Caco-2 (cell line): ENCODE measurements at places on chromosomes 12 and 14.

DNA sequence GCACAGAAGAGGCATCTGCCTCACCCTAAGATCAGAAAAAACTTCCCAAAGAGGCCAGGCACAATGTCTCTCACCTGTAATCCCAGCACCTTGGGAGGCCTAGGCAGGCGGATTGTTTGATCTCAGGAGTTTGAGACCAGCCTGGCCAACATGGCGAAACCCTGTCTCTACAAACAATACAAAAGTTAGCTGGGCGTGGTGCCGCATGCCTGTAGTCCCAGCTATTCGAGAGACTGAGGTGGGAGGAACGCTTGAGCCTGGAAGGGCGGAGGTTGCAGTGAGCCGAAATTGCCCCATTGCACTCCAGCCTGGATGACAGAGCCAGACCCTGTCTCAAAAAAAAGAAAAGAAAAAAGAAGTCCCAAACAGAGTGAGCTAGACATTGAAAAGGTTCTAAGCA is 4.5 kb downstream of the ZBTB1 start:
- DNase-seq, result peak; percentile 53

DNA sequence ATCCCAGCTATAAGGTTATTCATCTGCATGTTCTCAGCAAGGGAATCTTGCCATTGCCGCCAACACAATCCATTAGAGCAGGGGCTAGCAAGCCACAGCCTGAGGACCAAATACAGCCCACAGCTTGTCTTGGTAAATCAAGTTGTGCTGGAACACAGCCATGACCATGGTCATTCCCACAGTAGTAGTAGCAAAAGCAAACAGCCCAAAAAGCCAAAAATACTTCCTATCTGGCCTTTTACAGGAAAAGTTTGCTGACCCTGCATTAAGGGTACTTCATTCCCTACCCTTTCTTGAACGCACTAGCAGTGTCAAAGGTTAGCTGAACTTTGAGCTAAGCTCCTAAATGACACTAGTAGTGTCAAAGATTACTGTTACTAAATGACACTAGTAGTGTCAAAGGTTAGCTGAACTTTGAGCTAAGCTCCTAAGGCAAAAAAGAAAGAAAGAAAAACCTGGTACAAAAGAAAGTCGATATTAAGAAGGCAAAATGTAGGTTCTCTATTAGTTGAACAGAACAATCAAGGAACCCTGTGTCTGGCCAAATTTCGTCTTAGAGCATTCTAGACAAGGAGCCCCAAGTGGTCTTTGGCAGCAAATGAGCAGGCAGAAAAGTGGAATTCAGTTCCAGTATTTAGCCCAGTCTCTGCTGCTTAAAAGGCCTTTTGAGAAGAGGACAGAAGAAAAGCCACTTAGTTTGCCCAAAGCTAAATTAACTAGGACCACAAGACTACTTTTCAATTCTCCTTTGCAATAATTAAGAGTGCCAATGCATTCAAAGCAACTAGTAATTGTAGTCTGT is 67.7 kb downstream of the NT5DC3 start:
- DNase-seq, result no peak

- DNase-seq, result no peak
These were observed 234.8 kb upstream of the FOXN3 start for GRCh38 chr14:89651805-89652204.

- no peak for DNase-seq
These were observed 9.7 kb upstream of the HOXC6 start for GRCh38 chr12:54018468-54018984.

- no peak for DNase-seq
These were observed 127.4 kb downstream of the CACNA1C start for GRCh38 chr12:2179953-2180736.

- DNase-seq, result no peak
These were observed 52.6 kb downstream of the RBMS2 start for GRCh38 chr12:56574210-56574609.

DNA sequence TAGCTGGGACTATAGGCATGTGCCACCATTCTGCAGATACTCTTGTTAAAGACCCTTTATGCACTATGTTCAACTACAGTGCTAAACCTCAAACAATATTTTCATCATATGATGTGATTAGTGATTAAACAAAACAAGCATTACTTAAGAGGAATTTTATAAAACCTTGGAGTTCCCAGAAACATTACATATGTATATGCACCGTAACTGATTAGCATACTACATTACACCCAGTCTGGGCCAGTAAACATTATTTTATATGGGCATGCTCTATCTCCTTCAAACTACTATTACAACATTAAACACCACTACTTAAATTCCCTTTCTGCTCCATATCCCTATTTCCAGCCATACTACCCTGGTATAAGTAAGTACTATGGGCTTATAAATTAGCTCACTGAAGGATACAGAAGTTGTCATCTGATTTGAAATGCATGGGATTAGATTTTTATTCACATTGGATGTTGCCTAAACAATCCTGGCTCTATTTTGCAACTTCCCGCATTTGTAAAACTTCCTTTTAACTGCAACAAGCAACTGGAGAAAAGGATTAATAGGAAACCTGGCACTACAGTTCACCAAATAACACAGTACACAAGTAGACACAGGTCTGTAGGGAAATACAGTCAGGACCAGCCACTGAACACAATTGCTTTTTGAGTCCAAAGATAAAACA is 205.8 kb downstream of the MED13L start:
- no peak for DNase-seq

DNA sequence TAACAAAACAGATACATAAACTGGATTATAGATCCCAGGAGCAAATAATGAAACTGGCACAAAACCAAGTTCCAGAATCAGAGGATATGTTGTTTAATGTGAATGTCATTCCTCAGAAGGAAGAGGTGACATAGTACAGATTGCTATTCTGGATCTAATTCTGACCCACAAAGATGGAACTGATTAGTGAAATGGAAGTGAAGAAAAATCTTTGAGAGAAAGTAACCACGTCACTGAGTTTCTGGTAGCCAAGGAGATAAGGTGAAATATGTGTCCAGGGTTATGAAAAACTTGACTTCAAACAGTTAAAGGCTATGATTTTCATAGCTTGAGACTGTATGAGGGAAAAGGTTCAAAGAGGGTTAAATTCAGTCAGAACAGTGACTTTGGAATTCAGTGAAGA is 8.3 kb downstream of the OR10AD1 start:
- DNase-seq, result no peak

DNA sequence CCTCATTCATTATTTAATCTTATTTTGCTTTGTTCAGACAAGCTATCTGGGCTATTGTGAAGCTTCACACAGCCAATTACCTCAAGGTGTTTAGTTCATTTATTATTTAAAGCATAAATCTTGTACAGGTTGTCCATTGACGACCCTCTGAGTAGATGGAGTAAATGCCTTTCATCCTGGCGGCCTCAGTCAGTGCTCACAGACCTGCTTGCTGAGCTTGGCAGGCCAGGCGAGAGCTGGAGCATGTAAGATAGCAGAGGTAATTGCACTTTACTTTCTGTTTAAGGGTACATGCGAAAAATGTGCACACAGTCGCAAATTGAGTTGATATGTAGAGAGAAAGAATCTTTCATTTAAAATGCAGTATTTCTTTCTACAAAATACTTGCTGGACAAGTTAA is 224.4 kb downstream of the NPAS3 start:
- no peak for DNase-seq

GRCh38 chr14:34650786-34651584 is 21.0 kb upstream of the SNX6 start:
- peak; percentile 79 for DNase-seq

DNA sequence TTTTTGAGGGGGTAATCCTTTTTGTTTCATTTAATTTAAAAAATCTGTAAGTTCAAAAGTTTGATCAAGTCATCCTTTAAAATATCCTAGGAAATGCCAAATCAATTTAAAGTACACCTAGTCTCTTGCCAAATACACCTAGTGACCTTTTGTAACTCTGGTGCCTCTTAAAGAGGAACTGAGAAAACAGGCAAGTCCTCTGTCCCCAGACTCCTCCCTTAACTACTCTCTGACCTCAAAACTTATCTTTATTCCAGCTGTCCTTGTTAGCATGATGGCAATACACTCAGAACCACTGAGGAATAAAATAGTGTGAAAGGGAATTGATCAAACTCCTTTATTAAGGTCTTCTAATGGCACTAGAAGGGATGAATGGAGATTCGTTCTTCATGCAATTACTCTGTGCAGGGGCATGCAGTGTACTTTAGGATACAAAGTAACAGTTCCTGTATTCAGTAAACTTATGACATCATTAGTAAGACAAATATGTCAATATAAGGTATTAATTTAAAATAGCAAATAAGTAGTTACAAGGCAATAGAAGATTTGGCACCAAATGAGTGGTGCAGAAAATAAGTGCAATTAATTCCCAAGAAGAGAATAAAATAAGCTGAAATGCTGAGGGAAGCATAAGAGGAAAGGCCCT is 3.3 kb downstream of the FAR2 start:
- DNase-seq, result no peak

DNA sequence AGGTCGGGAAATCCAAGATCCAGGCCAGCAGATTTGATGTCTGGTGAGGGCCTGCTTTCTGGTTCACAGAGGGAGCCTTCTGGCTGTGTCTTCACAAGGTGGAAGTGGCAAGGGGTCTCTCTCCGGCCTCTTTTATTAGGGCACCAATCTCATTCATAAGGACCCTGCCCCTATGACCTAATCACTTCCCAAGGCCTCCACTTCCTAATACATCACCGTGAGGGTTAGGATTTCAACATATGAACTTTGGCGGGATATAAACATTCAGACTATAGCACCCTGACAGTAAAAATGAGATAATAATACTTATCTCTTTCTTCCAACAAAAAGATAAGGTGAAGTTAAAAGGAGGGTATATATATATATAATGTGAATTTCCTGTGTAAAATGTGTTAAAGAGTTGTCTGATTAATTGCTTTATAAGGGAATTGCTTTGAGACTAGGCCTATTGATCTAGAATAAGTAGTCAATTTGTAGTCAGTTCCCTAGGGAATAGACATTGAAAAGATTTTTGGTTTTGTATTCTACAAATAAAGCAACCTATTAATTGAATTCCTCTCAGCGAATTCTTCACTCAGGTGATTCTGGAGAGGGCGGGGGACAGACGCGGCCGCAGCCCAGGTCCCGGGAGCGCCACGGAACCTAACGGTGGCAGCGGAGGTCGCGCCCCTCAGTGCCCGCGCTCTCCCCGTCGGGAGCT is 516 bp upstream of the LGALS3 start:
- peak; percentile 47 for DNase-seq

- no peak for DNase-seq
These were observed 50.2 kb upstream of the FLRT2 start for GRCh38 chr14:85479771-85480170.

DNA sequence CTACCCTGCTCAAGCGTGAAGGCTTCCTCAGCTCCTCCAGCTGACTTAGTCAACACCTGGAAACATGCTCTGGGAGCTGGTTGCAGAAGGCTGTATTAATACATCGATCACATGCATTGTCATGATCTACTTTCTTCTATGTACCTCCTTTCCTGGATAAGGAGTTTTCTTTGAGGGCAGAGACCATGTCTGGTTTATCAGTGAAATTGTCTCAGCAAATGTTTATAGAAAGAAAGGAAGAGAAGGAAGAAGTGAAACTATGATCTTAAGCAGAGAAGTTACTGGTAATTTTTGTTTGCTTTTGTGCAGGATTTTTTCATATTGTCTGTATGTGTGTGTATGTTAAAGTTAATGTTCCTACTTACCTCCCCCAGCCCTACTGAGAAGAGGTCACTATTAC is 4.5 kb downstream of the DYRK4 start:
- DNase-seq, result no peak

GRCh38 chr12:69435644-69436043 is 34.5 kb upstream of the FRS2 start:
- DNase-seq, result no peak

DNA sequence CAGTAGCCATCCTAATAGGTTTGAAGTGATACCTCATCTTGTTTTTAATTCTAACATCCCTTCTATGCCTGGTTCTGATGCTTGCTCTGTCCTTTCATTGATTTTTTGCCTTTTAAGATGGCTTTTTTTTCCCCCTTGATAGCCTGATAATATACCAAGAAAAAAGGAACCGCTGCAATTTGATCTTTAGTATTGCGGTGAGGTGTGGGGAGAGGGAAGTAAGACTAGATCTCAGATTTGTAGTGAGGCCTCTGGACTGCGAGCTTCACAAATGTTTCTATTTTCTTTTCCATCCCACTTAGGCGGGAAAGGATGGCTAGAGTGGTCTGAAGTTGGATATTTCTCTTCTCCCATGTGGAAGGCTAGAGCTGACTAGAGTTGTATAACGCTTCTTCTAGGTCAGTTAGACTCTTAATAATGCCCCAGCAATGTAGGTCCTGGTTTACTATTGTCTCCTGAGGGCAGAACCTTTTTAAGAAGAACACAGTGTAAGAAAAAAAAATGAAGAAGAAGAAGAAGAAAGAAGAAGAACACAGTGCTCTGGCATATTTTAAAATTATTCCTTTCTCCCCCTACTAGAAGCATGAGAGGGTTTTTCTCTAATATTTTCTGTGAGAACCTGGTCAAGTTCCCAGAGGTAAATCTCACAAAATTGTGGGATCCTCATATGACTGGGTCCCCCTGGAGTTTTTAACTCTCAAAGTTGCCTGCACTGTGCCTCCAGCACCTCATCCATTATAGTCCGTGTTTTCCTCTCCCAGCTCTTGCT is 11.9 kb upstream of the KLRB1 start:
- no peak for DNase-seq

DNA sequence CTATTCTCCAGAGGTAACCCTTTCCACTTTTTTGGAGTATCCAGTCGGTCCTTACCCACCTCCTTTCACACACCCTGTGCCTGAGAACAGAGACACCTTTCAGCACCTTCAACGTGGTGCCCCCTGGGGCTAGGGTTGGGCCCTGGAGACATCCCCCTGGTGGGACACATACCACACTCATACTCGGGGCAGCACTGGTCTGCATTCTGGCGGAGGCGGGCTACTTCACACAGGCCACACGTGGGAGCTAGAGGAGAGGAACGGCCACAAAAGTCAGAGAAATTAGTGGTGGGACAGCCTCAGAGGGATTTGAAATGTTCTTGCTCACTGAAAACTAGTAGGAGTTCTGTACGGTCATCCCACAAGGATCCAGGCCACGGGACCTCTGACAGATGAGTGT is 39.8 kb upstream of the ANO2 start:
- no peak for DNase-seq

DNA sequence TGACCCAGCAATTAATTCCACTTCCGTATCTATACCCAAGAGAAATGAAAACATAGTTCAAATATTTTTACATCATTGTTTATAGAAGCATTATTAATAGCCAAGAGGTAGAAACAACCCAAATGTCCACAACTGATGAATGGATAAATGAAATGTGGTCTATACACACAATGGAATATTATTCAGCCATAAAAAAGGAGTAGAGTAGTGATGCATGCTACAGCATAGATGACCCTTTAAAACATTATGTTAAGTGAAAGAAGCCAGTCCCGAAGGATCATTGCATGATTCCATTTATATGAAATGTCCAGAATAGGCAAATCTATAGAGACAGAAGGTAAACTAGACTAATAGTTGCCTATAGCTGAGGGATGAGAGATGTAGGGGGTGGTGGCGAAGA is 29.3 kb downstream of the TGFB3 start:
- DNase-seq, result no peak

- DNase-seq, result peak; percentile 92
These were observed 585 bp upstream of the TEAD4 start for GRCh38 chr12:2958432-2959191.

DNA sequence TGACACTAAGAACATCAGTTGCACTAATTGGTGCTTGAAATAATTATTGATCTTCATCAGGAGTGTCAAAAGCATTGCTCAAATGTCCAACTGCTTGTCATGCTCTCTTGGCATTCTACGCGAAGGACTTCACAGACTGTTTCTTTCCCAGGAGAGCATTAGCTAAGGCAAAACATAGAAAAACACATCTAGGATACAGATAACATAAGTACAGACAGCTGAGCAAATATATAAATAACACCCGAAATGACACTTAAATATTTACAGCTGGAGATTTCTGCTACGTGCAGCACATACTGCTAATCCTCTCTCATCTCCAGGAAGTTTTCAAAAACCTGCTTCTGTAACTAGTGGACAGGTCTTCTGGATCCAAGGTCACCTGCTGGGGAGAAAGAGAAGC is 120.0 kb upstream of the PRMT8 start:
- DNase-seq, result no peak
